Hematopoietic multipotent progenitor cell treated with erythropoietin and hydrocortisone succinate and interleukin-3 and kit ligand, for 4 days (in vitro differentiated cells): ENCODE measurements at places on chromosomes 3 and 15.

DNA sequence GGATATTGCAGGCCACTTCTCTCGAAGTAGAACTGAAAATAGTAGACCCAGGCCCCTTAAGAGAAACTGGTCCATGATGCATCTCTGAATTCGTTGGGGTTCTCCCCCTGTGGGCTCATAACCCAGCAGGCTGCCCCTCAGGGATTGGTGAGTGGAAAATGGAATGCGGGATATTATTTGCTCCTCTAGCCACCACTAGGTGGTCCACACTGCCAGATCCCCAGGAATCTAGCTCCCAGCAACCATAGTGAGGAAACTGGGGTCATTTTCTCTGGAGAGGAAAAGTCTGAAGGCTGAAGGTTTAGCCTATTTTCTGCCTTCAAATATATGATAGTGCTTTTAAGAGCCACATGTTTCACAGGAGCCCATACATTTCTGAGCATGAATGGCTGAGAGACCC, 6.7 kb downstream of the CX3CR1 start:
- DNase-seq = no peak

DNA sequence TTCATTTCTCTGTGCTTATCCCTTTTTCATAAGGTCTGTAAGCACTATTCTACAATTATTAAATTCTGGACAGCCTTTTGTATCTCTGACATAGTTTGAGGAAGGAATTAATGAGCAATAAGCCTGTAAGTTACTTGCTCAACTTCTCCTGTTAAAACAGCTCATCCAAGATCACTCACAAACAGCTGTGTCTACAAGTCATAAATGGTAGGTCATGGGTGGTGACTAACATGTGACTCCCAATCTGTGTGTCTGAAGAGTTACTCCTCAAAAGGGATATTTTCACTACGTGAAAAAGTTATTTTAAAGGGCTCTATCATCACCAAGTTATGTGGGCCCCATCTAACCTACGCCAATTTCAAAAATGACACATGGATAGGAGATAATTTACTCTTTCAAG, 145.2 kb upstream of the CBLB start:
- DNase-seq = no peak

DNA sequence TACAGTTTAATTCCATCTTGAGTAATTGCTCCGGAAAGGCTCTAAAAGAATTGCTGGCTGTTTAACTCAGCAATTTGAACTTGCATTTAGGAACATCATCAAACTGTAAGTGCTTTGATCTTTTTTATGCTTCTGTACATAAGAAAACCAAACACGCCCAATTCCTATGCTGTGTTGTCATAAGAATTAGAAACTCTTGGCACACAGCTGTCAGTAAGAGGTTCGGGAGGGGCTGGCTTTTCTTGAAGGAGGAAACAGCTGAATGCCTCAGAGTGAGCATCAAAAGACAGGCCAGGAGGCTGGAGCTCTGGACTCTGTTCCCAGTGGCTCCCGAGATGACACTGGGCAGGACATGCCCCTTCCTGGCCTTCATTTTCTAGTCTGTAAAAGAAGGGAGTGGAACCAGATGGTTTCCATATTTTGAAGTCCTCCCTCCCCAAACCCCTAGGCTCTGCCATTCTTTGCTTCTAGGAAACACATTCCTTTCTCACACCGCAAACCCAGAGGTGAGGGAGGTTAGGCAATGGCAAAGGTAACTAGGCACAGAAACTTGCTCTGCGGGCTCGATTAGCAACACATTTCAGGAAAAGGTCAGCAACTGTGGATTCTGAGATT, 73.7 kb upstream of the DLG1 start:
- DNase-seq = no peak

- no peak for DNase-seq
Measured at GRCh38 chr15:41921639-41922038, 27.8 kb upstream of the SPTBN5 start.

GRCh38 chr3:113421082-113421481, 20.2 kb downstream of the CFAP44 start:
- DNase-seq = no peak

GRCh38 chr15:60375306-60375705, 22.5 kb downstream of the ANXA2 start:
- no peak for DNase-seq

GRCh38 chr3:13821126-13821525, 58.7 kb downstream of the WNT7A start:
- DNase-seq = no peak

DNA sequence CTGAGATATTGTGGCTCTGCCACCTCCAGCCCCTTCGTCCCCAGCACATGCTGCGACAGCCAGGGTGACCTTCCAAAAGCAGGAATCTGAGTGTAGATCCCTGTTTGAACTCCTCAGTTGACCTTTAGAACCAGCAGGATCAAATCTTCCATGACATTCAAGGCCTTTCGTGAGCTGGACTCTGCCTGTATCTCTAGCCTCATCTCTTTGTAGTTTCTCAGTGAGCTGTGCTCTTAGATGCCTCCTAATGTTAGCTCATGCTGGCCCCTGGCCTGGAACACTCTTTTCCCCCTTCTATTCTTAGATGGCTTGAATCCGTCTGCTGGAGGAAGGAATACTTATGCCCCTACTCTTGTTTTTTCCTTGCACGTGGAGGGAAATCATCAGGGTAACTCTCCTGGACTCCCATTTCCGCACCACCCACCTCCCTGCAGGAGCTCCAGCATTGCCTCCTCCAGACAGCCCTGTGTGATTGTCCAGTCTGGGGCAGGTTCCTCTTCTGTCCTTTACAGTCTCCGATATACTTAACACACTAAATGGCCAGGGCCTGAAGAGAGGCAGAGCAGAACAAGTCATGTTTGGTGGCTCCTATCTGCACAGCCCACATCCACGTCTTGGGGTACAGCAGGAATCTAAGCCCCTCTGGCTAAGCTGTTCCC, 26.7 kb upstream of the CHRNB4 start:
- no peak for DNase-seq

DNA sequence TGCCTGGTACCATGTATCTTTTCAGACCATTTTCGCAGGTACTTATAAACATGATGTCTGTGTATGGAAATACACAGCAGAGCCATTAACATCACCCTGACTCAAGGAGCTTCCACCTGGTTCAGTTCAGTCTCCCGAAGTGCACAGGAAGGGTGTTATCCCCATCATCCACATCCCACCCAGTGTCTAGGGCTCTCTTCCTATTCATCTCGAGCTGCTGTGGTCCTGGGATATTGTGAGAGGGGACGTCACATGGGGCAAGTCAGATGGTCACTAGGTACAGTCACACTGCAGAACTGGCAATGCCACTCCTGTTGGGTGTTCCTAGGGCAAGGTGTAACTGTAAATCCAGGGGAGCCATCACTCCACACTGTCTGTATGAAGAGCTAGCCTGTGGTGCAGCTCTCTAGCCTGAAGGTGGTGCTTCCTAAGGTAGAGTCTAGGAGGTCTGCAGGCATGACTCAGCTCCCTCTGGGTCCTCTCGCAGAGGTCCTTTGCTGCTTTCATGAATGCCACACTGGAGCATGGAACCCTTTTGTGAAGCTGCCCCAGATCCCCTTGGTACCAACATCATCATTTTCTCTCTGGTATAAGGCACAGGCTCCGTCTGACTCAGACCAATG, 13.9 kb downstream of the ISLR2 start:
- no peak for DNase-seq

DNA sequence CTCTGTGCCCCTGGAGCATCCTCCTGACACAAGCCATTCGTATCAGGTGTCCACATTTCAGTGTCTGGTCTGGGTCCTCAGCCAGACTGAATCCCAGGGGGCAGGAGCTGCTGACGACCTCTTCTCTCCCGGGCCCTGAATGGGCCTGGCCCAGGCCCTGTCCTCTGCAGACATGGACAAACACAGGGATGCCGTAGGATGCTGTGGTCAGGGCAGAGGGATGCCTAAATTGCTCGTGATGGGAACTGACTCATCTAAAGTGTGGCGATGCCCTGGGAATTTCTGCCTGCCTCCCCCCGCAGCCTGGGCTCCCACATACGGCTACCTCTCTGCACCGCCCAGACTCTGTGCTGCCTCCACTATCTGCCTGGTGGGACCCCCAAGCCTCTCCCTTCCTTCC, 58.5 kb upstream of the CTSH start:
- no peak for DNase-seq

DNA sequence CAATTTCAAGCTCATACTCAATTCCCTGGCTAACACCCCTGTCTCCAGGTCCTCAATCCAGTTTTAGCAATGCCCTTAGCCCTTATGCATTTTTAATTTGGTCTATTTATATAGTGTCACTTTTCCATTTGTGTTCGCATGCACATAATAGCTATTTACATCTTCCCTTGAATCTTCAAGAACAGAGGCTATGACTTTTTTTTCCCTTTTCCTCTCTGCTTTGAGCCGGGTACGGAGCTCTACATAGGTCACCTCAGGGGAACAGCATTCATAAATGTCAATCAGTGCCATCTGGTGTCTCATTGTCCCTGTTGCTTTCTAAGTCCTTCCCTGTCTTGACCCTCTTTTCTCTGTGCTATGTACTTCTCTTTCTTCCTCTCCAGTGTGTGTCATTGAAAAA, 26.5 kb upstream of the ACTC1 start:
- DNase-seq = no peak

DNA sequence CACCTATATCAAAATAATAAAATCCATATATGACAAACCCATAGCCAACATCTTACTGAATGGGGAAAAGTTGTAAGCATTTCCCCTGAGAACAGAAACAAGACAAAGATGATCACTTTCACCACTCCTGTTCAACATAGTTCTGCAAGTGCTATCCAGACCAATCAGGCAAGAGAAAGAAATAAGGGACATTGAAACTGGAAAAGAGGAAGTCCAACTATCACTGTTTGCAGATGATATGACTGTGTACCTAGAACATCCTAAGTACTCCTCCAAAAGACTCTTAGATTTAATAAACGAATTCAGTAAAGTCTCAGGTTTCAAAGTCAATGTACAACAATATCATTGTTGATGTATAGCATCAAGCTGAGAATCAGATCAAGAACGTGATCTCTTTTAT, 35.6 kb upstream of the FGF7 start:
- peak; percentile 50 for DNase-seq

DNA sequence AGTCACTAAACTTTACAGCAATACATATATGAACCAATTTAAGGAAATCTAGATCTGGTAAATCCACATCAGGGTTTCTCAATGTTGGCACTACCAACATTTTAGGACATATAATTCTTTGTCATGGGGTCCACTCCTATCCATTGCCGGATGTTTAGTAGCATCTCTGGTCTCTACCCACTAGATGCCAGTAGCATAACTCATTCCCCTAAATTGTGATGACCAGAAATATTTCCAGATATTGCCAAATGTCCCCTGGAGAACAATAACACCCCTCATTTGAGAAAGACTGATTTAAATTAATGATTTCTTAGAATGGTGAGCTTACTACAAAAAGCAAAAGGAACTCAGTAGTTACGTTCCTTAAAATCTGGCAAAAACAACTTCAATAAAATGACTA, 23.1 kb upstream of the ANKRD28 start:
- no peak for DNase-seq

DNA sequence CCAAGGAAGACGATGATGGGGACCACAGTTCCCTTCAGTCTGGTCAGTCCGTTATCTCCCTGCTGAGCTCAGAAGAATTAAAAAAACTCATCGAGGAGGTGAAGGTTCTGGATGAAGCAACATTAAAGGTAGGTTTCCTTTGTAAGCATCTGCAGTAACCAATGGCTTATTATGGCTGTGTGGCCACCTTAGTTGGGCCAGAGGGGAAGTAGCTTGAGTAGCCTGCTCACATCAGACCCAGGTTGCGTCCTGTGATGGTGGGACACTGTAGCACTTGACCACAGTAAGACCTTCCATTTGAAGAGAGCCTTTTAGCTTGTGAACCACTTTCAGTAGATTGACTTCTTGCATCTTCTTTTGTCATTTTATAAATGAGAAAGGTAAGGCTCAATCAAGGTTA, 22.6 kb downstream of the STARD5 start:
- no peak for DNase-seq

- no peak for DNase-seq
Measured at GRCh38 chr15:94677202-94677790, 445.9 kb downstream of the MCTP2 start.

DNA sequence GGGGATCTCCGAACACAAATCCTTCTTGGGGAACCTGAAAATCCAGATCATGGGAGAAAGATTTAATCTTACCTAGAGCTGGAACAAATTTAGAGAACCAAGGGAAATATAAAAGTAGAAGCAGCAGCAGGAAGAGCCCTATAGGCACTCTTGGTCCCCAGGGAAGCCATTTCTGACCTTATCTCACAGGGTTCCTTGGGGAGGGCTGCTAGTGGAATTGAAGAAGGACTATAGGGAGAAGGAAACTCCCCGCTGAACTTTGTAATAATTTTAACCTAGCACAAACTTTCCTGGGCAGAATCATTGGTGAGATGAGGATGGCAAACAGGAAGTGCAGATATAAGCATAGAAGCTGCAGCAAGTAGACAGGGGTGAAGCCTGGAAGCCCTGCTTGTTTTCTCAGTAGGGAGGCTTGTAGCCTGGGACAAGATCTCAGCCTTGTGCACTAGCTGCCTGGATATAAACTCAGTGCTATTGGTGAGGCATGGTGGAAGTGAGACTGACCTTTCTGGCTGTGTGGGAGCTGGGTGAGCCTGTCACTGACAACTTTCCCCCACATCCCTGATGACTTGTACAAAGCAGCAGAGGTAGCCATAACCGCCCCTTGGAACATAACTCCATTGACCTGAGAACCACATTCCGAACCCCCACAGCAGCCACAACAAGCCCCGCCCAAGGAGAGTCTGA, 343.0 kb upstream of the TGFBR2 start:
- DNase-seq = no peak

- DNase-seq = no peak
Measured at GRCh38 chr3:21436835-21437234, 314.2 kb downstream of the ZNF385D start.

GRCh38 chr3:136860541-136860940, 1.5 kb upstream of the NCK1 start:
- DNase-seq = no peak

- DNase-seq = peak; percentile 72
Measured at GRCh38 chr3:196524527-196524926, 9.4 kb upstream of the SMCO1 start.

DNA sequence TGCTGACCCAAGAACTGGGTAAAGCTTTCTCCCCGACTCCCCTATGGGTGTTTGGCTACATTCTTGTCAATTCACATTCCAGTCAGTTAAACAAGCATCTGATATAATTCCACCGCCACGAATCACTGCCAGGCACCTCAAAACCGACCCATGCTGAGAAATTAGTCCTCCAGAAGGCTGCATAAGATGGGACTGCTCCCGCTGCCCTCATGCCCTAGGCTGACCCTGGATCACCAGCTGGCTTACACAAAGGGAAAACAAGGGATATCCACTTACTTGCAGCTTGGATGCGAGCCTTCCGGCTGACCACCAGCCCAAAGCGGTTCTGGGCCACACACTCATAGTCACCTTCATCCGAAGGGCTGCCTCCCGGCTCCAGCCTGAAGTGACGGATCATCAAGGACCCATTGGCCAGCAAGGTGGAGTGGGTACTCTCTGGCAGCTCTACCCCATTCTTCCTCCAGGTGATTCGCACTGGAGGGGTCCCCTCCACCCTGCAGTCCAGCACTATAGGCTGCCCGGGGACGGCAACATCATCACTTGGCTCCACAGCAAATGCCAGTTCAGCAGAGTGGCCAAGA, 2.9 kb downstream of the IGDCC3 start:
- no peak for DNase-seq
